Stimulated activated CD4-positive, alpha-beta T cell treated with anti-CD3 and anti-CD28 coated beads, Interleukin-12 subunit alpha, Interleukin-12 subunit beta, amount 100 ng/mL, for 4 hours (primary cell): ENCODE measurements at places on chromosomes 11 and 22.

GRCh38 chr22:24833881-24834495 lies 28.0 kb downstream of the SGSM1 start:
- no peak for DNase-seq

- no peak for DNase-seq
Observed at GRCh38 chr11:2940147-2940920, 11.1 kb upstream of the PHLDA2 start.

DNA sequence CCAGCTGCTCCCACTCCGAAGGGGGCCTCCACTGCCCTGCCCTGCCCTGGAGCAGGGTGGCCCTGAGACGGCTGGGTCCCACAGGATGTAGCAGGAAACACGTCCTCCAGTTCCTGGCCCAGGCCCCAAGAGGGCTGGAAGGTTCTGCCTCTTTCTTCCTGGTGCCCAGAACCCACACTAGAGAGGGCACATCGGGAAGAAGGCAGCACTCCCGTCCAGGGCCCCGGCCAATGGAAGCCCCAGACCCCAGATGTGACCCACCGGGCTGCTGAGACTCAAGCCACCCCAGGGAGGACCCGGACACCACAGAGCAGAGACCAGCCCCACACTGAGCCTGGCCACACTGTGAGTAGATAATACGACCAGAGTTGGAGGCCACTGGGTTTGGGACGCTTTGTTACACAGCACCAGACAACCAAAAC lies 71.2 kb downstream of the CELSR1 start:
- DNase-seq: no peak

DNA sequence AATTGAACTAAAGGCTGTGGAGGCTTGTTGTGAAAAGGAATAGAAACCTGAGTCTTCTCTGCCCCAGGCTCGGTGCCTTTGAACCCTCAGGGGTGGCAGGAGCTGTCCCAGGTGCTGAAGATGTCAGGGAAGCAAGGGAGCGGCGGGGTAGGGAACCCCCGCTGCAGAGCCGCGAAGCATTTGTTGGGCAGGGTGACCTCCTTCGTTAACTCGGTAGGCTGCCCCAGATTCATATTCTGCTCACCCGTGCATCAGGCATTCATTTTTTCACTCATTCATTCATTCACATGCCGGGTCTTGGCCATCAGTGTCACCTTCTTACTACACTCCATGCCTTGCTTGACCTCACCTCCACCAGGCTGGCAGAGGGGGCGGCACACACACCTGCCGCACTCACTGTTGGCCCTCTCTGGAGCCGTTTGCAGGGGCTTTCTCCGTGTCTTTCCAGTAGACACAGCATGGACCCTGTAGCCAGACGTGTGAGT lies 618.9 kb downstream of the BRD1 start:
- no peak for DNase-seq

- no peak for DNase-seq
Observed at GRCh38 chr11:132444911-132445310, 1074.5 kb downstream of the NTM start.

- DNase-seq: no peak
Observed at GRCh38 chr11:72828081-72828567, 13.9 kb downstream of the ATG16L2 start.

DNA sequence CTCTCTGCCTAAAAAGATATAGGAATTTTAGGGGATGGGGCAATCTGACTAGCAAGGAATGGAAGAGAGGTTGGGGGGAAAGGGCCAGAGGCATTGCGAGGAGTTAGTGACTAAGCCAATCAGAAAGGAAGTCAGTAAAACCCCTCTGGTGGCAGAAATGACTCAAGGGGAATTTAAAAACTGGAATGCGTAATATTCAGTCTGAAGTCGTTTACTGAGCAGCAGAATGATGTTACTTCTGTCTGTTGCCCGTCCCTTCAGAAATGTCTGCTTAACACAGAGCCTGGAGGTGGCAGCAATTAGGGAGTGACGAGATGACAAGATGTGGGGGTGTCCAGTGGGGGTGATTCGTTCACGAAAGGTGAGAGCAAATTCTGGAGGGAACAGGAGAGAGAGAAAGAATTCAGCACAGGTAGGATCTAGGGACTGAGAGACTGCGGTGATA lies 107.7 kb upstream of the CLMP start:
- DNase-seq: peak; percentile 18

DNA sequence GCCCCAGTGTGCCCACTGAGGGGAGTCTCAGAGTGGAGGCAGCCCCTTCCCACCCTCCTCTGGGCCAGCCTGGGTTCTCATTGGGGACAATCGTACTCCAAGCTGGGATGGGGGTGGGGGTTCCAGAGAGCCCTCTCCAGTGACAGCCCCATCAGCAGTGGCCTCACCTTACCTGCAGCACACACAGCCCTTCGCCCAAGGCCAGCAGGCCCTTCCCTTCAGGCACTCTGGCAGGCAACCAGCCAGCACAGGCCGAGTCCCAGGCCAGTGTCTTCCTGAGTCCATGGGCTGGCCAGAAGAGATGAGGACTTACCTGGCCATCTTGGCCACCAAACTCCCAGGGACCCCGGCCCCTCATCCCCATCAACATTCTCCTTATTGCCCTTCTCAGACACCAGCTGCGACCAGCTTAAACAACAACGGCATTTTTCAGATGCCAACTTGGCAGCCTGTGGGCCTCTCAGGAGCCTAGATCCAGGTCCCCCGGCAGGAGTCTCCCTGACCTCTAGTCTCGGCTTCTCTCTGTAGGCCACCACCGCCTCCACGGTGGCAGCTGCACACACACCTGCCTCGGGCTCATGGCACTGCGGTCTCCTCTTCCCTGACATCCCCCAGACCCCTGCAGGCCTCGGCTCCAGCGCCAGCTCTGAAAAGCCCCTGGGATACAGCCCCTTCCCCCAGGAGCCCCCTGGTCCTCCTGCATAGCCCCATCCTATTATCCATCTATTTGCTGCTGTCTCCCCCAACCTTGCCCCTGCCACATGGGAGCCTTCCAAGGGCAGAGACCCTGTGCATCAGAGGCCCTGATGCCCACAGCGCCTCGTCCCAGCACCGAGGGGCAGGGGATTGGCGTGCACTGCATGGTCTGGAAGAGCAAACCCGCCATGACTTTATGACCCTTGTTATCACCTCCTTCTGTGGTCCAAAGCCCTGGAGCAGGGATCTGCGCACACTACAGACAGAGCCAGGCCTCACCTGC lies 111.2 kb upstream of the FGF3 start:
- DNase-seq: no peak

DNA sequence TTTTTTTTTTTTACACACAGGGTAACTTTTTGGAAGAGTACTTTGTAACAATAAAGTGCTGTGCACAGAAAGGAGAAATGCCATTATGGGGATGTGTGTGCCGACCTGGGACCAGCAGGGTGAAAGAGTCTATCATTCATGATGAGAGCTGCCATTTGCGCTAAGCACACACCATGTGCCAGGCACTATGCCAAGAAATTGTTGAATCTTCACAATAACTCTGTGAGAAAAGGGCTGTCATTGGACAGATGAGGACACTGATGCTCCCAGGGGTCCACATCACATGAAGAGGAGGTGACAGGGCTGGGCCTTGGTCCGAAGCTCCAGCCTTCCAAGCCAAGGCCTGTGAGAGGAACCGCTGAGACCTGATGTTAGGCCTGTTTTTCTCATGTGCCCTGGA lies 5.6 kb downstream of the DUSP18 start:
- DNase-seq: no peak

GRCh38 chr11:14029971-14030920 lies 67.7 kb downstream of the SPON1 start:
- DNase-seq: no peak
